Activated T-helper 2 cell treated with anti-CD3 and anti-CD28 coated beads, Interferon-gamma antibody, Interleukin-2, Interleukin-4, amounts not matched to agents 10 μg/mL and 5 μg/mL and 100 μg/mL, durations not matched to agents 14 hours and 24 hours and 36 hours (primary cell): ENCODE measurements at places on chromosomes 4 and X.

DNA sequence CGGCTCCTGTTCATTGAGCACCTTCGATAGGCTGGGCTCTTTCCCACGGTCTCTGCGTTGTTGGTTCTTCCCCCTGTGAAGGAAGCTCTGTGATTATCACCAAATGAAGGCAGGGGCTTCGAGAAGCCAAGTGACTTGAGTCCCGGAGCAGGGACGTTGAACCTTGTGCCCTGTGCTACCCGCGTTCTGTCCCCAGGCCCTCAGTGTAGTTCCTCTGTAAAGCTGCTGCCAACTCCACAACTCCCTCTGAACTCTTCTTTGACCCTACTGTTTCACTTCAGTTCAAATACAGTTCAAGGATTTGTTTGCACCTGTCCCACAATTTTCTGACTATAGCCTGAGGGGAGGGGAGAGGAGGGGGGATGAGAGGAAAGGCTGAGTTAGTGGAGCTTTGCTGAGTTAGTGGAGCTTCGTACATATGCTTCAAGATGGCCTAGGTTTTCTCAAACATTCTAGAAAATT, 635 bp upstream of the PHF8 start:
- H3K4me3 ChIP-seq: peak overlapping the region; percentile 88
- DNase-seq: no peak
- H3K4me1 ChIP-seq: peaks cover 15% of the 10 kb centered on the region

DNA sequence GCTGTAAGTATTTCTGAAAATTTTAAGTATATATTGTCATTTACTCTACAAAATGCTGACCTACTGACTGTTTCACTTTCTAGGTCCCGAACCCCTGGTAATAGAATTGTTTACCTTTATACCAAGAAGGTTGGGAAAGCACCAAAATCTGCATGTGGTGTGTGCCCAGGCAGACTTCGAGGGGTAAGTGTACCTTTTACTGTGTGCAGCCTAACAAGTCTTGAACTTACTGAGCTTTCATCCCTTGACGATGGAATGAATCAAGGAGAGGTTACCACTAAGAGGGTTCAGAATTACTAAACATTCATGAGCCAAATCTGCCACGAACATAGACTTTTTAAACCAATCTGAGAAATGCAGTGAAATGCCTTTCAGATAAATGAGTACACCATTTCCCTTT, 1.6 kb downstream of the RPL34 start:
- H3K27me3 ChIP-seq: no peaks in the 10 kb centered on the region
- H3K27ac ChIP-seq: no peak overlapping the region
- H3K36me3 ChIP-seq: peaks cover 74% of the 10 kb centered on the region
- H3K4me3 ChIP-seq: peak overlapping the region; percentile 99

DNA sequence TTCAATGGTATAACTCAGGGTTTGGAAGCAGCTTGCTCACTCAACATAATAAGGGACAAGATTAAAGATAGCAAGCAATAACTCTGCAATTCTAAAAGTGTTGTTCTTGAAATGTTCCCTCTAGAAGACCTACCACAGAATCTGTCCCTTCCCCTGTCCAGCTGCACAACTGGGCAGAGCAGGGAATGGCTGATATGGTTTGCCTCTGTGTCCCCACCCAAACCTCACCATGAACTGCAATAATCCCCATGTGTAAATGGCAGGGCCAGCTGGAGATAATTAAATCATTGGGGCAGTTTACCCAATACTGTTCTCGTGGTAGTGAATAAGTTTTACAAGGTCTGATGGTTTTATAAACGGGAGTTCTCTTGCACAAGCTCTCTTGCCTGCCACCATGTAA, 19.1 kb downstream of the PRDM5 start:
- no peak overlapping the region for H3K4me3 ChIP-seq
- no peak for DNase-seq
- H3K27ac ChIP-seq: no peak overlapping the region
- H3K4me1 ChIP-seq: no peaks in the 10 kb centered on the region

- no peak overlapping the region for H3K27ac ChIP-seq
- DNase-seq: no peak
- H3K27me3 ChIP-seq: no peaks in the 10 kb centered on the region
- H3K36me3 ChIP-seq: no peaks in the 10 kb centered on the region
- no peaks in the 10 kb centered on the region for H3K4me1 ChIP-seq
- H3K4me3 ChIP-seq: no peak overlapping the region
Measured at GRCh38 chr4:7210824-7211223, 18.5 kb downstream of the SORCS2 start.
